Neural crest cell (in vitro differentiated cells): ENCODE measurements at places on chromosomes 5 and 9. TPM values are rescaled to one million over a fixed set of nuclear protein-coding genes. Genes with fewer than 3 reads are reported as not detected.

Gene CDKN2A
- 0.68 TPM in 1 of 2 replicates, not detected in the other for total RNA-seq

Gene SH3TC2
- 8.5 and 9.3 TPM in 2 replicates for total RNA-seq

Gene PCDHGA5
- total RNA-seq = 0.32 and 0.51 TPM in 2 replicates

Gene SLC6A3
- total RNA-seq = 0.16 and 0.27 TPM in 2 replicates

DNA sequence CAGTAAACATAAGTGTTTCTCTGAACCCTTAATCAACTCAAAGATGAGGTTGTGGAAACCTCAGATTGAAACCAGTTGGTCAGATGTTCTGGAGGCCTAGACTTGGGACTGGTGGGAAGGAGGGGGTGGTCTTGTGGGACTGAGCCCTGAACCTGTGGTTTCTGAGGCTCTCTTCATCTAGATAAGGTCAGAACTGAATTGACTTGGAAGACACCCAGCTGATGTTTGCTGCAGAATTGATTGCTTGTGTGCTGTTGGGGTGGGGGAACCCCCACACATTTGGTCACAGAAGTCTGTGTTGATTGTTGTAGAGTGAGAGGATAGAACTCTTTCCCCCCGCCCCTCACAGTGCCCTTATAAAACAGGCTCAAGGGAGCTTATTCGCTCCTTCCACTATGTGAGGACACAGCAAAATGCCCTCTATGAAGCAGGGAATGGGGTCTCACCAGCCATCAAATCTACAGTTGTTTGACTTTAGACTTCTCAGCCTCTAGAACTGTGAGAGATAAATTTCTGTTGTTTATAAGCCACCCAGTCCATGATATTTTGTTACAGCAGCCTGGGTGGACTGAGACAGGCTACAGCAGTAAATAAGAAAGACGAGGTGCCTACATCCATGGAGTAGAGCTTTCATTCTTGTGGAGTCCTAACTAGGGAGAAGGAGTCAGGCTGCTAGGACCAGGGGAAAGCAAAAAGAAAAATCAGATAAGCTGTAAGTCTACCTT is 25.7 kb upstream of the UGCG start:
- no peak for DNase-seq

DNA sequence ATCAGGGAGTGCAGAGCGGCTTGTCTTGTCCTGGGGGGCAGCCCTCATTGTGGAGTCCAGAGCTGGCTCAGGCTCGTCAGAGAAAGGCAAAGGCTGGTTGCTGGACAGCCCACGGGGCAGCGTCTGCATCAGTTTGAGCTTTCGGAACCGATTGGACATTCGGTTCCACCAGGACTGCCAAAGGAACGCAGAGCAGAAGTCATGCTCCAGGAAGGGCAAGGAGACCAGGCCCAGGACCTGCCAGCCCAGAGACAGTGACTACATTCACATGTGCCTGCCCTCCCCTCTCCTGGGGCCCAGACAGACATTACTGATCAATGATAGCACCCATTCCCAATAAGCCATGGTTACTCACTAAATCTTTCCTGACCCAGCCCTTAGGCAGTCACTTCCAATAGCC is 18.1 kb downstream of the ANKS6 start:
- no peak for DNase-seq

- no peak for DNase-seq
These were observed 258.3 kb downstream of the HSPA4 start for GRCh38 chr5:133309984-133310621.

- DNase-seq = no peak
These were observed 53.4 kb downstream of the GNAQ start for GRCh38 chr9:77978086-77978781.
